ENCODE measurements at places on chromosomes 16 and 17. TPM values are rescaled to one million over a fixed set of nuclear protein-coding genes. Genes with fewer than 3 reads are reported as not detected.
A peak's percentile ranks its signal among the peaks of the same experiment; 100 is the strongest.

DNA sequence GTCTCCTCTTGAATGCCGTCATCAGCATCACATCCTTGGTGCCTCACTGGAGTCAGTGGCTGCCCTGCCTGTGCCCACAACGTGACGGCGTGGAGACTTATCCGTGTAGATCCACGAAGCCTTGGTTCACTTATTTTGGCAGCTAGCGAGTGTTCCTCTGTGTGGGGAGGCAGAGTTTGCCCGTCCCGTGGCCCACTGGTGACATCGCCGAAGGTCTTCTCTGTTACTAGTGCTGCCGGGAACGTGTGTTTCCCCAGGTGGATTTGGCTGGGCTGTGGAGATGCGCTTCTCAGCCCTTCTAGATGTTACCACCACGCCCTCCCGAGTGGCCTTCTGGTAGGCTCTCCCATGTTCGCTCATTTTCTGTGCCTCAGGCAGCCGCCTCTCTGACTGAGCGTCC lies 169.6 kb downstream of the SEC14L1 start:
- no peak for DNase-seq

GRCh38 chr17:7589204-7589868 lies 558 bp downstream of the SOX15 start:
- peak; percentile 86 for DNase-seq

DNA sequence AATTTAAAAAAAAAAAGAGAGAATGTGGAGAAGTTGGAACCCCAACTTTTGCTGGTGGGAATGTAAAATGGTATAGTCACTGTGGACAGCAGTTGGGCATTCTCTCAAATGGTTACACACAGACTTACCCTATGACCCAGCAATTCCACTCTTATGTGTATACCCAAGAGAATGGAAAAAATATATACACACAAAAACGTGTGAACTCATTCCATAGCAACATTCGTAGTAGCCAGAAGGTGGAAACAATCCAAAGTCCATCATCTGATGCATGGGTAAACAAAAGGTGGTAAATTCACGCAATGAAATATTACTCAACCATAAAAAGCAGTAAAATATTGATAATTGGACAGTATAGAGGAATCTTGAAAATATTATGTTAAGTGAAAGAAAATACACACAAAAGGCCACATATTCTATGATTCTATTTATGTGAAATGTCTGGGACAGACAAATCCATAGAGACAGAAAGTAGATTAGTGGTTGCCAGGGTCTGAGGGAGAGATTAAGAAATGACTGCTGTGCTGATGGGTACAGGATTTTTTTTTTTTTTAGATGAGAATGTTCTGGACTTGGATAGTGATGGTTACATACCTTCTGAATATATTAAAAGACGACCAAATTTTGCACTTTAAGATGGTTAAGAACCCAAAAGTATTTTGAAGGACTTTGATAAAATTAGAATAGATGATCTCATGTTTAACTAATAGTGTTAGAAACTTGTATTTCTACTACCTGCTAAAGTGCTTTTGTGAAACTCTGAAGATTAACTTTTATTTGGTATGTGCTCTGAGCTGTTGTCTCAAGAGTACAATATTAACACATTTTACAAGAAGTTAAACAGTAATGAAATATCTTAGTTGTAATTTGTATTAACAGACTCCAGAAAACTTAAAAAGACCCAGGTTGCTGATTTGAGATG lies 60.9 kb downstream of the MRTFB start:
- DNase-seq, result no peak

DNA sequence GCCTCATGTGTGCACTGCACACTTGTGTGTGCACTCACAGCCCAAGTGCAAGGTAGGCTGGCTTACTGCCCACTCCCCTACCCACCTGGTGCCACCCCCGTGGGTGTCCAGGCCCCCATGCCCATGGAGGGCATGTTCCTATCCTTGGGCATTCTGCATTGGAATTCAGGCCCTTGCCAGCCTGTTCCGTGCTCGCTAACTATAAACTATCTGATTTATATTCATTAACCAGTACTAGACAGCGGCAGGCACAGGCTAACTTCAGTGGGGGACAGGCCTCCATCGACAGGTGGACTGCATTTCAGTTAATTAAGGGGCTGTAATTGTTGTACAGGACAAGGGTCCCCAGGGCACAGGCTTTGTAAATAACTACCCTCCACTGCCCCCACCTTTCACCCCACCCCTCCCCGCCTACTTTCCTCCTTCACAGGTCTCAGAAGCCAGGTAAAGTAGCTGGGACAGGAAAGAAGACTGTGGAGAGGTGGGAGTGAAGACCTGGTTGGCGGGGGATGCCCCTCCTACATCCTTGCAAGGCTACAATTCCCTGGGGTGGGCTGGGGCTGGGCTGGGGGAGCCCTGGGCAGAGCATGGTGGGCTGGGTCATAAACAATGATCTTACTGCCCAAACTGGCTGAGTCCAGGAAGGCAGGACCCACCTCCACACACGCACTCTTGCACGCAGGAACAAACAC lies 119.0 kb upstream of the LHX1 start:
- no peak for DNase-seq

IFI35 gene
- total RNA-seq, result 7.5 TPM

EFCAB5 gene
- under 0.01 TPM for total RNA-seq

- no peak for DNase-seq
These were observed 12.8 kb downstream of the CARHSP1 start for GRCh38 chr16:8855972-8856371.

SHBG gene
- total RNA-seq, result 0.22 TPM

- DNase-seq, result no peak
These were observed 41.1 kb downstream of the MEOX1 start for GRCh38 chr17:43620581-43620980.

- DNase-seq, result no peak
These were observed 92.3 kb upstream of the C17orf78 start for GRCh38 chr17:37283414-37283961.

CISD3 gene
- total RNA-seq, result 3.5 TPM

DNA sequence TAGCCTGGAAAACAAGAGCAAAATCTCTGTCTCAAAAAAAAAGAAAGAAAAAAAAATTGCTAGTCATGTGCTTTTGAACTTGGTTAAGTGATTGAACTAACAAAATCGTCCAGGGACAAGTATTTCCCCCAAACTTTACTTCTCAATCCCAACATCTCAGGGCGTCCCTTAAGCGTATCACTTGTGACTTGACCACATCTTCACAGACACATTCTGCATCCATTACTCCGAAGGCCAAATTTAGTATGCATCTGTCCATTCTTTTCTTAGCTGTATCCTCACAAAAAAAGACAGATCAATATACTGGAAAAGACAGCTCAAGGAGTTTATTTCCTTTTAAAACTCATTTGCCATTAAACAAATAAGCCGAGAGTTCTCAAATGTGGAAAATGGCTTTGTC lies 5.9 kb upstream of the JPT1 start:
- DNase-seq, result no peak

GRCh38 chr17:31226373-31226772 lies 70.7 kb downstream of the OMG start:
- peak; percentile 63 for DNase-seq

HBQ1 gene
- not detected for total RNA-seq

- DNase-seq, result no peak
These were observed 59.0 kb upstream of the TRAP1 start for GRCh38 chr16:3776316-3776715.

MYLK3 gene
- total RNA-seq, result under 0.01 TPM

GRCh38 chr17:15479703-15480102 lies 12.3 kb upstream of the CDRT4 start:
- DNase-seq, result peak; percentile 38

DNA sequence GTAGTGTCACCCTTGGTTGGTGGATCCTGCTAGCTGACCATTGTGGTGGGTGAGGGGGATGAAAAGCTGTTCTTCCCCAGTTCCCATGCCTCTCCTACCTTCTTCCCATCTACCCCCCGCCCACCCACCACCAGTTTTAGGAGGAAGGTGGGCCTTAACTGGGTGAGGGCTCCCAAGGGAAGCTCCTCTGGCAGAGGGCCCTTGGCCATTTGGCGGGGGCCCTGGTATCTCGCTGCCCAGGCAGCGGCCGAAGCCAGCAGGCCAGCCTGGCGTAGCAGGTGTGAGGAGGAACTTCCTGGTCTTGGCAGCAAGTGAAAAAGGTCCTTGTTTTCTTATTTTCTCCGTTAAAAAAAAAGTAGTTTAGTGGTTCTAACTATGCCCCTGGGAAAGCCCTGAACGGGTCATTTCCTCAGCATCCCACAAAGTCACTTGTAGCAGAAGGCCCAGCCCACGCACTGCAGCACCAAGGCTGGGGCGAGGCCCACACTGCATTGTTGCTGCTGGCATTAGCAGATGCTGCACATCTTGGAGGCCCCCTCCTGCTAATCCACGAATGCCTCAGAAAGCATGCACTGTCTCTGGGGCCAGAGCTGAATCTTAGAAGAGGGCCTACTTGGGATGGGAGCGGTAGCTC lies 72.5 kb downstream of the MPRIP start:
- no peak for DNase-seq

DNA sequence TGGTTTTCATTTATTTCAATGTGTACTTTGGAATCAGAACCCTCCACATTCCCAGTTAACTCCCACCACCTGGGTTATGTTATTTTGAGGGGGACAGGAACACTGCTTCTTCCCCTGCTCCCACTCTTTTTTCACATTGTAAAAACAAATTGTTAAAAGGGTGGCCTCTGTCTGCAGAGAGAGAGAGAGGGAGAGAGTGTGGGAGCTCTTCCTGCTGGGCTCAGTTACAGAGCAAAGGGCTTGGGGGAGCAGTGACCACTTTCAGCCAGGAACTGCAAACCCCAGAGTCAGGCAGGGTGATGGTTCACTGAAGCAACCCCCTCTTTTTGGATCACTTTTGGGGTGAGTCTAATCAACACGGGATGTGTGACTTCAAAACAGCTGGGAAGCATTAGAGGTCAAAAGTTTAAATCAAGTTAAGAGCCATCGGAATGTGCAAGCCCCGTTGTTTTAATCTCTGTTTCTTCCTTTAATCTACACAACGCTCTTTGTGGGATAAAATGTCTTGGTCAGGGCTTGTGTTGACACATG lies 577.0 kb upstream of the CDH11 start:
- DNase-seq, result no peak

MYO15A gene
- under 0.01 TPM for total RNA-seq

DNA sequence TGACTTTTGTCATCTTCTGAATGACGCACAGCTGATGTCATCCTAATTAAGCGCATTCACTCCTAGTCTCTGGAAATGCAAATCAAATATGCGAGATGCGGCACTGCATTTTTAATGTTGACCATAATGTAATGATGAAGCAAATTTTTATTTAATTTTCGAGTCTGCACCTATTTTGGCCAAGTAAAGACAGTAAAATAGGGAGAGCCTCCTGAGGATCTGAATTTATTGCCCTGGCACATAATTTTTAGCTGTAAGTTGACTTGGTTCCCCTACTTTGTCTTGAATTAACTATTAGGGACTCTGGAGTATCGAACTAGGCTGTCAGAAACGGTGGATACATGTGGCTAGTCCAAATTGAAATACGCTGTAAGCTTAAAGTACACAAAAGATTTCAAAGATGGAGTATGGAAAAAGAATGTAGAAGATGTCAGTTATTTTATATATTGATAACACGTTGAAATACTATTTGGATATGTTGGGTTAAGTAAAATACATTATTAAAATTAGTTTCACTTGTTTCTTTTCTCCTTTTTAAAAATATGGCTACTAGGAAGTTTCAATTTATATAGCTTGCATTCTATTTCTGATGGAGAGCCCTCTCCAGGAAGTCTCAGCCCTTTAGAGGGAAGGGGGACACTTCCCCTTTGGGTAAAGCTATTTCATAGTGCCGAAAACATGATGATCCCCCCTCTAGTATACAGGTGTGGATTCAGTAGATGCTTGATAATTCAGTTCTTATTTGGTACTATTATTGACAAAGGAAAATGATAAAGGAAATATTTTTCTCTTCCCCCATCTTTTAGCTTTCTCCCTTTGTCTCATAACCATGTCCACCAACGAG lies 991 bp downstream of the KPNA2 start:
- peak; percentile 57 for DNase-seq

GRCh38 chr16:9821970-9822369 lies 360.3 kb downstream of the GRIN2A start:
- no peak for DNase-seq

- peak; percentile 59 for DNase-seq
These were observed 10.8 kb upstream of the BCAR1 start for GRCh38 chr16:75262104-75262799.

DNA sequence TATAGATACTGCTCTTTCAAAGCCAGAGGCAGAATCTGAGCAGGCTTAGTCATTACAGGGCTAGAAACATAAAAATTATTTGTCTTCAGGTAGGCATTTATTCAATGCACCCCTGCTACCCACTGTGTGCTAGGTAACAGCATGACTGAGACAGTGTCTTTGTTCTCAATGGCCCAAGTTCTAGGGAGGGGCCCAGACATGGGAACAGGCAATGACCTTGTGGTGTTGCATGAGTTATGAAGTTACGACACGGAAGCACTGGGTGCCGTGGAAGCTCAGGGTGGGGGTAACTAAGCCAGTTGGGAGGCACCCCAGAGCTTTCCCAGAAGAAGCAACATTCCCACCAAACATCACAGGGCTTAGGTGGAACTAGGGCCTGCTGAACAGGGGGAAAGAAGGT lies 87.0 kb downstream of the CPPED1 start:
- no peak for DNase-seq

FBXW10 gene
- total RNA-seq, result not detected

DNA sequence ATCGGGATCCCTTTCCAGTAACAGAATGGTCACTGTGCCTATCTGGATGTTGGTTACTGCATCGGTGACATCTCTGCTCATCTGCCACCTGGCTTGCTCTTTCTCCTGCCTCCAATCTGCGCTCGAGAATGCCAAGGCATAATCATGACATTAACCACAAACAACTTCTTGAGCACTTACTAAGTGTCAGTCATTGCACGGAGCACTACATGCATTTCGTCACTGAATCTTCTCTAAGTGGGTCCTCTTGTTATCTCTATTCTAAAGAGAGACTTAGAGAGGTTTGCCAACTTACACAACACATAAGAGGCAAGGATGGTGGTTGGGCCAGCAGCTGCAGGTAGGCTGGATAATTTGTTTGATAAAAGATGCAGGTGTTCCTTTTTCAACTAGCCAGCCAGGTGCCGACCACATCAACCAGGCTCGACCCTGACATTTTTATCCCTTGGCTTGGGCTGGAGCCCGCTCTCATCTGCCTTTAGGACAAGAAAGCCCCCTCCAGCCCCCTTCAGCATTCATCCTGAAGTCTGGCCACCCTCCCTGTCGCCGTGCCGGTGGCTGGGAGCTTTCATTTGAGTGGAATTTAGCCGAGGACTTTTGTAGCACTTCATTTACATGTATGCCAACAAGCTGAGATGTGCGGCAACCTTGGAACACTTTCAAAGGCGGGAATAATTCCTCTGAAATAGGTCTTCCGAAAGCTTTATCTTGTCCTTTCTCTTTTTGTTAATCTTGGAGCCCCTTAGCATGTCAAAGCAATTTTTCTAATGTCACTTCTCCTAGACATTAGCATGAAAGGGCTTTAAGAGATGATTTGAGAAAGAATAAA lies 89.3 kb upstream of the NKD1 start:
- no peak for DNase-seq

DNA sequence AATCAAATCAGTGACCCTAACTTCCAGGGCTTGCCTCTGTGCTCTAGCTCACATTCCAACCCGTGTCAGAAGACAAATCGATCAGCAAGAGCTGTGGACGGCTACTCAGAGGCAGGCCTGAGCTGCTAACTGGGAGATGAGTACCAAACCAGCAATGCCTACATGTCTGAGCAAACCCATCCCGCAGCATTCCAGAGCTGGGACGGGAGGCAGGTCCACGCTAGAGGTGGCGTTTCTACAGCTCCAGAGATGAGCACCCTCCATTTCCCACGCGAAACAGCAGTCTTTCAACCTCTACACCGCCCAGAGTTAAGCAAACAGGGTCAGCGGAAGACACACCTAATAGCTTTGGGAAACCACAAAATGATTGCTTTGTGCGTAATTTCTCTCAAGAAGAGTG lies 6.5 kb downstream of the NXN start:
- peak; percentile 50 for DNase-seq

- DNase-seq, result peak; percentile 90
These were observed 25.0 kb downstream of the TEX14 start for GRCh38 chr17:58666858-58667267.
